Activated CD4-positive, alpha-beta T cell treated with anti-CD3 and anti-CD28 coated beads, Interleukin-2, Interleukin-4, amounts not matched to agents 100 ng/mL and 50 ng/mL, durations not matched to agents 16 hours and 8 hours (primary cell): ENCODE measurements at places on chromosomes 7 and 10.

DNA sequence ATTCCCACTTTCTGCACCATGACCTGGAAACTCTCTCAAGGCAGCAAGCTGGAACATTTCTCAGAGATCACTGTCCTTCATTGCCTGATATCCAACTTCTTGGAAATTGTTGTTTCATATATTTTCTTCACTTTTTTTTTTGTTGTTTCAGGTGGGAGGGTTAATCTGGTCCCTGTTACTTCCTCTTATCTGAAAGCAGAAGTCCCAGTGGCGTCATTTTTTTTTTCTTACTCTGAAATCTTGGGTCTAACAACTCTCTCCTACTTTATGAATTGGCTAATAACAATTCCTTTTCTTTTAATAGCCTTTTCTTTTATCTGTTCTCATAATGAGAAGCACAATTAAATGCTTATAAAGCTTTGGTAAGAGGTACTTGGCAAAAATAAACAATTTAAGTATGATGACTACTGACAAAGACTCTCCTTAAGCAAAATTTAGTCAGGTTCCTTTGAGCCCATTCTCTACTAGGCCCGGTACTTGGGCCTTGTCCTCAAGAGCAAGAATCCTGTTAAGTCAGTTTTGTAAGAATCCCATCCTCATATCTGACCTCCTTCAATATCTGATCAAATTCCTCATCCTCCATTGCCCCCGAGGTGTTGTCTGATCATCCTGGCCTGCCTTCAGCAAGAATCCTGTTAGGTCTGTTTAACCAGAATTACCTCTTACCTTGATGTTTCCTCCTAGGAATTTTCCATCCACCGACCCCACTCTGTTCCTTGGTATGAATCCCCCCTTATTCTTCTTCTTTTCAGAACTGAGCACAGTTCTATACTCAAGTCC, 11.5 kb upstream of the CC2D2B start:
- DNase-seq, result no peak

DNA sequence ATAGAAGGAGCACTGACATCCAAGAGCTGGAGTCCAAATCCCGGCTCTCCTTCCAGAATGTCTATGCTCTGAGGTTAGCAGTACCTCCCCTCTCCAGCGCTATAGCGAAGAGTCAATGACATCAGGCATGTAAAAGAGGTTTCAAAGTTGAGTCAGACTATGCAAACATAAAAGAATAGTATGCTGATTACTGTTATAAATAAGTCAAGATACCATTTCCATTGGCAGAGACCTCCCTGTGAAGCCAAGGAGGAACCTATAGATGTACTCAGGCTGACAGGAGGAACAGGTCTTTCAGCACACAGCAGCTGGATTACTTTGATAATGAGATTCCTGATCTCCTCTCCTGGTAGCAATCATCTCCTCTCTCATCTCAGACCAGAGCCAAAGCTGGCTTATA, 103.9 kb upstream of the EFCAB10 start:
- no peak for DNase-seq

- no peak for DNase-seq
Observed at GRCh38 chr10:24223953-24224352, 15.0 kb downstream of the KIAA1217 start.

DNA sequence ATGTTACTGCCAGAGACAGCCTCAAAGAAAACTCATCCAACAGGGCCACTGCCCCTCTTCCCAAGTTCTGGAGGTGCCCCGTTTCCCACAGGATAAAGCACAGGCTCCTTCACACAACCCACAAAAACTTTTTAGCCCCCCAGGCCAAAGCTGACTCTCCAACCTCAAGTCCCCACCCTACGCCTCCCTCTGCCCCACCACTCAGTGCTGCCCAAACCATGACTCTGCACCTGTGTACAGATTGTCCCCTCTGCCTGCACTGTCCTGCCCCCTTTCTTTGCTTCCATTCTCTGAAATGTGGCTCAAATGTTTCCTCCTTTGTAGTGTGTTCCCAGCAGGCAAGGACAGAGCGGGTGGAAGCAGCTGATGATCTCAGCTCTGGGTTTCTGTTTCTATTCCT, 284.0 kb downstream of the GRID1 start:
- no peak for DNase-seq

DNA sequence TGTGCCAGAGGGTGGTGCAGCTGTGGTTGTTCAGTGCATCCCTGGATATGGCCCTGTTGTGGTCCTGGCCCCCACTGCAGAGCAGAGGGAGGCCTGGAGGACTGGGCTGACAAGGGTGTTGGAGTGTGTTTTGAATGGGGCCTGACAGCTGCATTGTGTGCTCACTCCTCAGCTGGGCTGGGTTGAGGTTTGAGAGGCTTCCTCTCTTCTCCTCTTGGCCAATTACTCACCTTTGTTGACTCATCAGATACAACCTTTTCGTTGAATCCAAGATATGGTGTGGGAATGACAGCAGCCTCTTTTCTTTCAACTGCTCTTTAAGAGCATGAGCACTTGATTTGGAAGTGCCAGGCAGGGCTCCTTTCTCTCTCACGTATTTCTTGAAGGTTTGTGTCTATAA, 228.5 kb upstream of the COBL start:
- DNase-seq, result no peak

DNA sequence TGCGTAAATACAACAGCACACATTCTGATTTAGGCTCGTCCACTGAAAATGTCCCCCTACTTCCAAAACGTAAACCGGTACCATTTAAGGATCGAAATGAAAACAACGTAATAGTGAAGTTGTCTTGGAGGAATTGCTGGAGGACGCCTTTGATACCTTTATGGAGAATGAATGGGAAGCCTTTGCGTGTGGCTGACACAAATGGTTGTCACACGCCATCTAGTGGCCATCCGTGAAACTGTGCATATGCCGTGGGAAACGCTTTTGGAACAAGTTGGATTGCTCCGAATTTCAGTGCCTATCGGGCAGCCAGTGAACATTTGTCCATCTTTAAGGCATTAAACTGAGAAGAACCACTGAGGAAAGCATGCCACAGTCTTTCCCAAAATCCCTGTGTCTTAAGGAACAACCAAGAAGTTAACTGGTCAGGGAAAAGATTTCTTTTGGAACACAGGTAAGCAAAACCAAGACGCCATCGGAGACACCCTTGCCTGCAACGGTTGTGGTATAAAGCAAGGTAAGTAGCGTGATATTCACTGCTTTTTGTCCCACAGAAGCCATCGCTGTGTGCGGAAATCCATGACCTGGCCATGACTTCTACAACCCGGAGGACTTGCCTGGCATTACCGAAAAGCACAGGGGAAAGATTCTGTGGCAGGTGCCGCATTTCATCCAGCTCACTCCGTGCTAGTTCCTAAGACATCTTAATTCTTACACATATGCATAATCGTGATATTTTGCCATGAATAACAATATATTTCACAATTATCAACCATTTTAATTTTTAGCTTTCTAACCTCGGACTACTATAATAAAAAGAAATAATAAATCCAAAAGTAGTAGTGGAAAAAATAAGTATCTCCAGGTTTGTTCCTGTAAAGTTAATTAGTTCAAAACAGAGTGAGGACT, 100.6 kb downstream of the FAM204A start:
- DNase-seq, result peak; percentile 67

- no peak for DNase-seq
Observed at GRCh38 chr10:93206652-93207051, 133.0 kb downstream of the CYP26A1 start.

DNA sequence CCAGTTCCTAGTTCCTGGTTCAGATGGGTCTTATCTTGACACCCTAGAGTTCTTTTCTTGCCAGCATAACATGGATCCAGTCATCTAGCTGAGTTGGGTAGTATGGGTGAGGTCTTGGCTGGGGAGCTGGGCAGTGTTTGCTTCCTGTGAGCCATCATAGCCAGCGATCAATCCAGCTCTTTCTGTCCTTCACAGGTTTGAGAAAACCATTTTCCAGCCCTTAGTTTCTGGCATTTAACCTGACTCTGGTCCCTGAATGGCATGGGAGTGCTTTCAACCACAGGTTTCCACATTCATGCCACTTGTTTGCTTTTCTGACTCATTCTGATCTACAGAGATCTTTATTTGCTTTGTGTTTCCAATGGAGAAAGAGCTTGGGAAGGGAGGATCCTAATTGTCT, 8.6 kb downstream of the SLC13A1 start:
- no peak for DNase-seq

DNA sequence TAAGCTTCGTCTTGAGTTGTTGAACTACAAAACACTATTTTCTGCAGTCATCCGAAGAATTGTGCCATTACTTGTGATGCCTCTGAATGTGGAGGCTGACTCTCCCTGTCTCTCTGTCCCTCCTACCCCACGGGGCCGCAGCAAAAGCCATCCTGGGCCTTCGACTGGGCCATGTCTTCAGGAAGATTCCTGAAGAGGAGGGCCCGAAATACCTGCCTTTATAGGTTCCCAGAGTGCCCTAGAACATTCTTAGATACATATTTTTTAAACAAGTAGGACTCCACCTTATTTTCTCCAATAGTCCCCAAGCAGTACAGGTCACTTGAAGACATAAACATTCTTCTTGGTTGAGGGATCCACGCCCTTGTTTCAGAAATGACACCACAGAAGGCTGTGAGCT, 8.1 kb downstream of the IGFBP3 start:
- no peak for DNase-seq

- DNase-seq, result peak; percentile 91
Observed at GRCh38 chr10:114526504-114527238, 122.4 kb upstream of the AFAP1L2 start.

DNA sequence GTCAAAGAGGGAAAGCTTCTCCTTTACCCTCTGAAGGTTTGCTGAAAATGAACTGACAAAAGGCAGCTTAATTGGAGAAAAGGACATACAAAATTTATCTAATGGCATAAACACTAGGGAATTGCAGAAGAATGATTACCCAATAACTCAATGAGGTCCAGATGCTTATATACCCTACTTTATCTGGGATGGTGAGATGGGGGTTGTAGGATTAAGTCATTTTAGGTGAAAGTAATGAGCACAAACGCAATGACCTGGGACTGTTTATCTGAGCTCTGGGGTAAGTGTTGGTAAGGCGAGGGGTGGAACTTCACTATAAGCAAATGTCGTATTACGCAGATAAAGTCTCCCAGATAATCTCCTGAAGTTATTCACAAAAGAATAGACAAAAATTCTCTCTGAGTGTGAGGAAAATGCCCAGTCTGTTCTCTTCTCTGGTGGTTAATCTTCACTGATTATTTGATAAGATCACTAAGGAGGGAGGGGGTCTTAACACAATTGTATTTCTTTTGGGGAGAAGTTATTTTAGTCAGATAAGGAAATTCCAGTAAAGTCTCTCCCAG, 1067.8 kb downstream of the DNAJB9 start:
- DNase-seq, result no peak

DNA sequence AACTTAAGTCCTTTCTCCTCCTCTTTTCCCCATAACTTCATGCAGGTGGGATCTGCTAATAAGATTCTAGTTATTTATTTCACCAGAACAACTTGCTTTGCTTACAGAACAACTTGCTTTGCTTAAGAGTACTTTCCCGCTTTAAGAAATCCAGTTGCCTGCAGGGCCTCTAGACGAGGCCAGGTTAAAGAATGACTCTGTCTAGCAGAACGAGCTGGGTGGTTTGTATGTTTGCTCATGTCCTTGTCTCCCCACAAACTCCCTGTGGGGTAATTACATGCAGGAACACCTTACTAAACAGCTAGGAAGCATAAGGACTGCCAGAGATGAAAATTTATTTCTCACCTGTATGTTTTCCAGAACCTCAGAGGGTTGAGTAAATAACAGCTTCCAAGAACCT, 8.8 kb upstream of the FZD8 start:
- no peak for DNase-seq

DNA sequence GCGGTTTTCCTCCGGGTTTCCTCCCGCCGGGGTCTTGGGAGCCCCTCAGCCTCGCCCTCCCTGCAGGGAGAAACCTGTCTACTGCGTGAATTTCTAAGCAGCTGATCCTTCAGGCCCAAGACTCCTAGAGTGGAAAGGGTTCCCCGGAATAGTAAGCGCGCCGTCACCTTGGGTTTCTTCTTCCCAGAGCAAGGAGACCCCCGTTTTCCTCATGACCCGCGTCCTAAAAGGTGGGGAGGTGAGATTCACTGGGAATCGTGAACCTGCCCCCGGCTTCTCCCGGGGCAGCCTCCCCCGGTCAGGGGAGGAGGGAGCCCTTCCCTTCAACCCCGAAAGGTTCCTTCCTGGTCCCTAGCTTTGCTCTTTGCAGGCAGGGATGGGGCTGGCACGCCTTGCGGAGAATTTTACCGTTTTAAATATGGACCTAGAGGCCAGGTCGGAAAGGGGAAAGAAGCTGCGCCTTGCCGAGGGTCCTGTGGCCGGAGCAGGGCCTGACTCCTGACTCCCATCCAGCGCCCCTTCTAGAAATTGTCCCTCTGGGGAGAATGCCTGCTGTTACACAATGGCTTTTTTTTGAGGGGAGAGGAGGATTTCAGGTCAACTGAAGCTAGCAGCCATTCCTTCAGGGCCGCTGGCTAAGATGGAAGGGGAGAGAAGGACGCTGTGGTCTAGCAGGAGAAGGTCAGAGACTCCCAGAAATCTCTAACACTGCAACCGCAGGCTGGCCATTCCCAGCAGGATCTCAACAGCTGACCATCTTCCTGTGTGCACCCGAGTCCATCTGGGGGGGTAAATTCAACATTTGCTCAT, 11.6 kb upstream of the MNX1 start:
- no peak for DNase-seq

DNA sequence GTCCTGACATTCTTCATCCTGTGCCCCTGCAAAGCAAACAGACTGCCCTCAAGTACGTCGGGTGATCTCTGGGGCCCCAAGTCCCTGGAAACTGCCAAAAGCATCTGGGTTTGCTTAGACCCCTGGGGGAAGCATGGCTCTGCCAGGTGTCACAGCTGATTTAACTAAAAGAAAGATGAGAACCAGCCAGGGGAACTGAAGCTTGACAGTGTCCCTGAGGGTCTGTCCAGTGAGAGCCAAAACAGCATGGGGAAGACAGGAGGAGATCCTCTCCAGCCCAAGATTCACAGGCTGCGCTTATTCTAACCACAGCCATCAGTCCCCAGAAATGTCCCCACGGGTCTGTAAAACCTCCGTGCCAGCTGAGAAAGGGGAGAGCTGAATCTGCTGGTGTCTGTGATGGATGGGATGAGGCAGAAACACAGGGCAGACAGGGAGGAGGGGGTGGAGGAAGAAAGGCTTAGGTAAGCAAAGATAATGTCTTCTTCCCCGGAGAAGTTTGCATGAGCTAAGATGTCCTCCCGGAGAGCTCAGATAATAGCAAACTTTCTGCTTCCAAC, 21.3 kb downstream of the CCDC3 start:
- DNase-seq, result no peak

DNA sequence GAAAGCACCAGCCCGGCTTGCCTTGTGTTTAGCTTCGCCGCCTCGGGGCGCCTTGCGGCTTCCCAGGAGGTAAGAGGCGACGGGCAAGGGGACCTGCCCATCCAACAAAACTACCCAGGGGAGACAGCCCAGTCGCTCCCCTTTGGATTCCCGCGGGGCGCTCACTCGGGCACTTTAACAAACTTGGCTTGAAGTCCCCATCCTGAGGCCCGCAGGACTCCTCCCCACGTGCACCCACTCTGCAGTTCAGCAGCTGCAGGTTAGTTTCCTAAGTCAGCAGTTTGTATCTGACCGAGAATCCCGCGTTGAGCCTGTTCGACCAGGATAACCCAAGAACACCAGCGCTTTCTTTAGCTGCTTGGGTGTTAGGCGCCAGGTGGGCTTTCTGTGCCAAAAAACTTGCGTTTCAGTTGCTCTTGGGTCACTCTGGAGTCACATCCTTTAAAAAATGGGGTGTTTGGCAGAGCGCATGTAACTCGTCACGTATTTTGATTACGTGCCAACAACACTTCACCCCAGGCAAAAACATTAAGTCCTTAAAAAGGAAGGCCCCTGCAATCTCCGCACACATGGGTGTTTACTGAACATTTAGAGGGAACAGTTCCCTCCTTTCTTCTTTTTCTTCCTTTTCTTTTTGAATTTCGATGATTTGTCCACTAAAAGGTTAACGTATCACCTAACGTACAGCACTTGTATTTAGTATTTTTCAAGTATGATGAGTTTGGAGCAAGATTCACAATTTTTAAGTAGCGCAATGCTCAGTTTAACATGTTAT, 876 bp downstream of the DNAH11 start:
- no peak for DNase-seq
